ENCODE measurements at places on chromosomes 2 and 18.

DNA sequence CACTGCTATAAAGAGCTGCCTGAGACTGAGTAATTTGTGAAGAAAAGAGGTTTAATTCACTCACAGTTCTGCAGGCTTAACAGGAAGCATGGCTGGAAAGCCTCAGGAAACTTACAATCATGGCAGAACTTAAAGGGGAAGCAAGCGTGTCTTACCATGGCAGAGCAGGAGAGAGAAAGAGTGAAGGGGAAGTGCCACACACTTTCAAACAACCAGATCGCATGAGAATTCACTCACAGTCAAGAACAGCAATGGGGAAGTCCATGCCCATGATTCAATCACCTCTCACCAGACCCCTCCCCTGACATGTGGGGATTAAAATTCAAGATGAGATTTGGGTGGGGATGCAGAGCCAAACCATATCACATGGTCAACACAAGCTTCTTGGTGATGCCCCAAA is 34.7 kb upstream of the CDK5R2 start:
- no peak for DNase-seq

DNA sequence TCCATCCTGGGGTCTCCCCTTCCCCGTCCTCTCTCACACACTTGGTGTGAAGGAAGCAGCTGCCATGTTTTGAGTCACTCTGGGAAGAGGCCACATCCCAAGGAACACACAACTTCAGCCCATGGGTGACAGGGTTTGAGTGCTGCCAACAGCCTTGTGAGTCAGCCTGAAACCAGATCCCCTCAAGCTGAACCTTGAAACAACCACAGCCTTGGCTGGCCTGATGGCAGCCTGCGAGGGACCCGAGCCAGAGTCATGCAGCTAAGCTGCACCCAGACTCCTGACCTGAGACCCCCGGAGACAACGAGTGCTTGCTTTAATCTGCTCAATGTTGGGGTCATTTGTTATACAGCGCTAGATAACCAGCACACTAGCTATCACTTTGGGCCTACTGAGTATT is 19.3 kb upstream of the MC2R start:
- no peak for DNase-seq

DNA sequence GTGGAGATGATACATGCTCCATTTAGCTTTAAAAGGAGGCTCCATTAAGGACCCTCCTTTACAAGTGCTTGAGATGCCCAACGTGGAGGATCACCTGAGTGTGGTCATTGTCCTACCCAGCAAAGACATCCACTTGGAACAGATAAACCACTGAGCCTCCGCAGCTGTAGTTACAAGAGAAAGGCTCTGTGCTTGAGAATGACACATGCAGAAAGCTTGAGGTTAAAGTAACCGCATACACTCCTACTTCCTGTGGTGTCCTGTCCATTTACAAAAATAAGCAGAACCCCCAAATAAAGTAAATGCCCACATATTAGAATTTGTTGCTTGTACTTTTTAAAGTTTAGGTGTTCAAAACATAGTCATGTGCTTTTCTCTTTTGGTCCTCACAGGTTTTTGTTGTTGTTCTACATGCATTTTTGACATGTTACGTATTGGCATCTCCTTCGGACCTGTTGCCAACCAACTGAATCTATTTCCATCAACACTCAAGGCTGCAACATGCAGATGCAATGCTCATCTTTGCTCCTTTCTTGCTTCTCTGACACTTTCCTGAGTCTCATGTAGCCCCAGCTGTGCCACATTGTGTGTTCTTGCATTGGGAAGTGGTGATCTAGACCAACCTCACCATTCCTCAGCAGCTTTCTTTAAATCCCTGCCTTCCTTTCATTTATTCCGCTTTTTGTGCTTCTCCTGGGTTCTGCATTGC is 56.0 kb downstream of the SERPINB7 start:
- no peak for DNase-seq

- DNase-seq: no peak
These were observed 547.2 kb downstream of the ZNF804A start for GRCh38 chr2:185145316-185146121.

DNA sequence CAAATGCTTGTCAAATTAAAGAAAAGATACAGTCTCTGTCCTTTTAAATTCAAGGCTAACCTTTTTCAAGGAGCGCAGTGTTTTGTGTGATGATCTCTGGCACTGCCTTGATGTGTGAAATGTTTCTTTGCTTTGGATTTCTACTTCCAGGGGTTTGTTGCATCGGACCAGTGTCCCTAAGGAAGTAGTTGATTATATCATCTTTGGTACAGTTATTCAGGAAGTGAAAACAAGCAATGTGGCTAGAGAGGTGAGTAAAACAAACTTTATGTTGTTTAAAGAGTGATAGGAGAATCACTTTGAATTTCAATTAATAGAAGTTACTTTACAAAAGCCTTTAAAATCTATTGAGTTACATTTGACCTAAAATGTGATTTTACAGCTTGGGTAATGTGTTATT is 28.8 kb downstream of the HADHB start:
- DNase-seq: no peak

GRCh38 chr18:28766027-28766426 is 589.1 kb upstream of the CDH2 start:
- no peak for DNase-seq

- DNase-seq: no peak
These were observed 12.5 kb downstream of the RASGRP3 start for GRCh38 chr2:33488715-33489540.

GRCh38 chr2:96197546-96198255 is 10.9 kb downstream of the STARD7 start:
- no peak for DNase-seq

DNA sequence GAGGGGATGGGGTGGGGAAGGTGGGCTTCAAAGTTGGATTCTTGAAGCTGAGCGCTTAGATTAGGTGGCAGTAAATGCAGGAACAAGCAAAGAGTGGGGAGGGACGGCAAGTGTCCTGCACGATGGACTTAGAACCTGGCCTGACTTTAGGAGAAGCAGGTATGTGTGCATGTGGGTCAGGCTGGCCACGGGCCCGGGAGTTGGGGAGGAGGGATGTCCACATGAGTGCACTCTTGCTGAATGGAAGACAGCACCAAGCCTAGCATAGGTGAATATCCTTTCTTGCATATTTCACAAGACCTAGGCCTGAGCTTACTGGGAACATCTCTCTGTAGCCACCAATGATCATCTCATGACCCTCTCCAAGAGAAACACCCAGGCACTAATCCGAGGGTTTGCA is 96.1 kb downstream of the DDX1 start:
- no peak for DNase-seq

DNA sequence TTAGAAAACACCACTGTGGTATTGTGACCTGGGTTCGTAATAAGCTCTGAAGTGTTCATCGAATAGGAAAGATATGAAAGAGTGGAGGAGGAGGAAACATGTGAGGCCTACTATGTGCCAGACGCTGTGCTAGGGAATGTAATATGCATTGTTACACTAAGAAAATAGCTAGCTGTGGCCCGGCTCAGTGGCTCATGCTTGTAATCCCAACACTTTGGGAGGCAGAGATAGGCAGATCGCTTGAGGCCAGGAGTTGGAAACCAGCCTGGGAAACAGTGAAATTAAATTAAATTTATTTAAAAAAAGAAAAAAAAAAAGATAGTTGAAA is 49.2 kb upstream of the ZNF397 start:
- no peak for DNase-seq

DNA sequence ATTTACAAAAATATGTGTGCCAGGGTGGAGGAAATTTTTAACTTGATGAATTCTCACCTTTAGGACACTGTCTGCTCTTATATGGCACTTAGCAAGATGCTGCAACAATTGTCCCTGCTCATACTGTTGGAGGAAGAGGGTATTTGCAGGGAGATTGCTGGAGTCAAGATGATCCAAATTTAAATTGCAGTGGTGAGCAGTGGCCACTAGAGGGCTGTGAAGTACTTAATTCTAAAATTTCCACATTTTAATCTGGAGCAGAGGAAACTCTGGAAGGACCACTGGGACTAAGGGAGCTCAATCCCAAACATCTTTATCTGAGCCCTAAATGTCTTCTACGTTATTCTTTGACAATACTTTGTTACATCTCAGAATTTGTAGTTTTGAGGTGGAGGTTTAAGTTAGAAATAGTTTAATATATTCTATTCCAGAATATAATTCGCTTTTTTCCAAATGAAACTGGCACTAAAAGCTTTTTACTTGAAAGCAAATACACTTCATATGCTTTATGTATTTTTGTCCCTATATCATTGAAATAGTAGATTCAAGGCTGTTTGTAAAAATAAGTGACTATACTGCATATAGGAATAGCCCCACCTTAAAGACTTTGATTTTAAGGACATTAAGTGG is 33.0 kb upstream of the PTH2R start:
- no peak for DNase-seq

GRCh38 chr2:60294901-60295635 is 258.4 kb downstream of the BCL11A start:
- DNase-seq: no peak

GRCh38 chr18:13551841-13552733 is 174.3 kb downstream of the FAM210A start:
- DNase-seq: no peak

DNA sequence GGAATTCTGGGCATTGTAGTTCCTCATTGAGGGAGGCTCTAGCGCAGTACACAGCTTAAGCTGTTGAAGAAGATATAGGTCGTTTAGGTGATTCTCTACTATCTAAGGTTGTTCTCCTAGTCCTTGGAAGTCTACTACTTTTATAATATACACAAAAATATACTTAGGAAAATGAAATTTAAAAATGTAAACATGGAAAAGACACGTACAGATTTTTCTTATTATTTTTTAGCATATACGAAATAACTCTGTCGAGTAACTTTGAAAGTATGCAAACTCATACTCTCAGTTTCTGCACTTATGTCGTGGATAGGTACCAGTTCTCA is 272 bp upstream of the FASTKD1 start:
- no peak for DNase-seq

Data from left hindlimb (tissue), 1 donor.